ENCODE measurements at places on chromosomes 5 and 9. TPM values are rescaled to one million over a fixed set of nuclear protein-coding genes. Genes with fewer than 3 reads are reported as not detected.

Gene GPR150
- 0.54 TPM for total RNA-seq

Gene PCDHA13
- 1.0 TPM for total RNA-seq

GRCh38 chr9:120413121-120414048, 166.6 kb downstream of the CDK5RAP2 start:
- DNase-seq = no peak
- H3K27ac ChIP-seq = no peak overlapping the region
- H3K27me3 ChIP-seq = no peaks in the 10 kb centered on the region
- H3K36me3 ChIP-seq = no peaks in the 10 kb centered on the region
- H3K4me3 ChIP-seq = no peak overlapping the region
- no peaks in the 10 kb centered on the region for H3K4me1 ChIP-seq

DNA sequence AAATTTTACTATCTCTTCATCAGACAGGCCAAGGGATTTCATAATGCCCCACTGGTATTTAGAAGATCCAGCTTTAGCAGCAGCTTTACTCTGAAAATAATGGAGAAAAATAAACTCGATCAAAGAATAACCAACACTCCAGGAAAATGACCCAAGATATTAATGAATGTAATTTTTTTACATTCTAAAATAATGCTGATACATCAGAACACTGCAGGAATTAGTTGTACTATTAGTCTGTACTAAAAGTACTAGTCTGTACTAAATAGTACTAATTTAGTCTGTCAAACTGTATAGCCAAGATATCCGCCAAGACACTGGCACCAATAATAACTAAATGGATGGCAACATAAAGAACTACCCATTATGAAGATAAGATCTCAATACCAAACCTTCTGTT, 18.1 kb downstream of the LARS1 start:
- no peak overlapping the region for H3K4me3 ChIP-seq
- no peaks in the 10 kb centered on the region for H3K4me1 ChIP-seq
- no peaks in the 10 kb centered on the region for H3K27me3 ChIP-seq
- no peak for DNase-seq
- H3K36me3 ChIP-seq = peaks cover 45% of the 10 kb centered on the region
- no peak overlapping the region for H3K27ac ChIP-seq

DNA sequence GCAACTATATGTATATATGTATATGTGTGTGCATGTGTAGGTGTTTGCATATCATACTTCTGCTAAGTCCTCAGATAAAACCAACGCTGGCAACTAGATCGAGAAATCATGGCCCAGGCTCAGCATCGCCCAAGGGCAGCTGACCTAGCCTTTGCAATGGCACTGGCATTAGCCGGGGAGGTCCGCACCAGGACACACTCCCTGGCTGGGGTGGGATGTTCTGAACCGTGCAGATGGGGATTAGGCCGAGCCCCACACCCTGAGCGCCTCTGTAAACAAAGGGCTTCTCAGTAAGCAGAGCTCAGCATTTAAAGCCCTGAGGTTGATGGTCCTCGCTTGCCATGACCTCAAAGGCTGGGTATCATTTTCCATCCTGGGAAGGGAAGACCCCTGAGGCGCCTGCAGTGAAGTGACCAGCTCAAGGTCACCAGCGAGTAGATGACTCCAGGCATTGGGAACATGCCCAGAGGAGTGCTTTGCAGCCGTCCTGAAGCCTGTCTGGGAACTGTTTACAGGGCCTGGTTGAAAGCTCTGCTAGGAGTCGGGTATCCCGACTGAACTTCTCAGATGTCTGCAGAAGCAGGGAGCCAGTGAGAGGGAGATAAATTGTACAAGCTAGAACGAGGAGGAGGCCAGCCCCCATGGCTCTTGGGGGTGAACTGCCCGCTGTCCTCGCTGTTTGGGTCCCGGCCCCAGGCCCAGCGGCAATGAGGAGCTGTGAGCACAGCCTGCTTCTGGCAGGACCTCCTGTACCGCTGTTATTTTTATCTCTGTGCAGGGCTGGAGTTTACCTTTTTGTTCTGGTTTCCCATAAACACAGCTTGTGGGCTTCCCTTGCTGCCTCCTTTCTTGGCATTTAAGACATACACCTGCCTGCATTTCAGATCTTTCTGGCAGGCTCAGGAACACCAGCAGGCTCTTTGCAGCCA, 18.4 kb downstream of the GADD45G start:
- H3K4me3 ChIP-seq = no peak overlapping the region
- no peak for DNase-seq
- no peak overlapping the region for H3K27ac ChIP-seq
- H3K27me3 ChIP-seq = no peaks in the 10 kb centered on the region
- H3K4me1 ChIP-seq = no peaks in the 10 kb centered on the region

GRCh38 chr5:13478831-13479465, 465.5 kb downstream of the DNAH5 start:
- peaks cover 6% of the 10 kb centered on the region for H3K27me3 ChIP-seq
- H3K4me1 ChIP-seq = no peaks in the 10 kb centered on the region
- H3K27ac ChIP-seq = no peak overlapping the region
- no peaks in the 10 kb centered on the region for H3K36me3 ChIP-seq

DNA sequence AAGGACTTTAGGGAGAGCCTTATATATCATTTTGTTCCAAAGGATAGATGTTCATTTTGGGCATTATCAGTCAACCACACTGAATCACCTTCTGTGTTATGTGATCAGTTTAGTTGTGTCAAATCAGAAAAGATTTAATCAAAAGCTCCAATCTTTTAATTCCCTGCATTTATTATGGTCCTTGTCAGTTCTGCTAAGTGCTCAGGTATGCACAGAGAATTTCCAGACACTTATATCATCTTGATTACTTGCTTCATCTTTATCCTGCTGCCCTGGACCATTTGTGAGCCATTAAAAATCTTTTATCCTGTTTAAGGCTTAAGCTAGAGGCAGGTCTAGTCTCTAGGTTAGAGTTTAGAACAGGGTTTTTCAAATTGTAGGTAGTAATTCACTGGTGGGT, 179.1 kb downstream of the CWC27 start:
- H3K27ac ChIP-seq = no peak overlapping the region
- H3K4me1 ChIP-seq = no peaks in the 10 kb centered on the region
- no peaks in the 10 kb centered on the region for H3K36me3 ChIP-seq
- no peak overlapping the region for H3K4me3 ChIP-seq
- H3K27me3 ChIP-seq = no peaks in the 10 kb centered on the region
